Small intestine (tissue), 16 donors: ENCODE measurements at places on chromosomes 3 and 15. TPM values are rescaled to one million over a fixed set of nuclear protein-coding genes. Genes with fewer than 3 reads are reported as not detected.
A peak's percentile ranks its signal among the peaks of the same experiment; 100 is the strongest.

- H3K27me3 ChIP-seq, result no peaks in the 10 kb centered on the region
- no peaks in the 10 kb centered on the region for H3K4me1 ChIP-seq
- no peak for DNase-seq
- no peak overlapping the region for H3K4me3 ChIP-seq
- no peak overlapping the region for H3K27ac ChIP-seq
Observed at GRCh38 chr3:81531263-81531662, 230.2 kb downstream of the GBE1 start.

GRCh38 chr3:112001526-112001925 is 2.8 kb downstream of the TAGLN3 start:
- H3K27ac ChIP-seq, result no peak overlapping the region
- H3K4me1 ChIP-seq, result peaks cover 5% of the 10 kb centered on the region
- peaks cover 25% of the 10 kb centered on the region for H3K27me3 ChIP-seq
- H3K36me3 ChIP-seq, result no peaks in the 10 kb centered on the region

DNA sequence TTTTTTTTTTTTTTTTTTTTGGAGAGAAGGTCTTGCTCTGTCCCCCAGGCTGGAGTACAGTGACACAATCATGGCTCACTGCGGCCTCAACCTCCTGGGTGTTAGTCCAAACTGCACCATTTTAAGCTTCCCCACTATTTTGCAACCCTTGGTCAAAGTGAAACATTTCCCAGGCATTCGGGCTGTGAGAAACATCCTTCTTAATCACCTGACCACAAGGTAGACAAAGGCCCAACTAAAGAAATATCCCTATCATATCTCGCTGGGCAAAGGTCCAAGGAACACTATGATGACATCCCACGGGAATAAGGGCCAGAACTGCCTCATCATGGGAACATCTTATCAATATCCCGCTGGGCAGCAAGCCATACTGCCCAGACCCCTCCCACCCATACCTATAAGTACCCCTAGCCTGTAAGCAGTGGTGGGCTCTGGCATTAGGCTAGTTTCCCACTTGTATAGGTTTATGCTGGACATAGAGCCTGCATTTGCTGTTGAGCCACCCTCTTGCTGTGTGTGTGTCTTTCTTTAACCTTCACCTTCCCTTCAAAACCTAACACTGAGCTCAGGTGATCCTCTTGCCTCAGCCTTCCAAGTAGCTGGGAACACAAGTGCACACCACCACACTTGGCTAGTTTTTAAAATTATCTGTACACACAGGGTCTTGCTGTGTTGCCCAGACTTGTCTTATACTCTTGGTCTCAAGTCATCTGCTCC is 95.2 kb downstream of the SEMA5B start:
- H3K27me3 ChIP-seq, result no peaks in the 10 kb centered on the region
- peaks cover 28% of the 10 kb centered on the region for H3K4me1 ChIP-seq
- peak overlapping the region; percentile 80 for H3K27ac ChIP-seq
- peak; percentile 70 for DNase-seq

GRCh38 chr3:140347151-140347550 is 330.7 kb upstream of the TRIM42 start:
- H3K4me1 ChIP-seq, result no peaks in the 10 kb centered on the region
- H3K27me3 ChIP-seq, result no peaks in the 10 kb centered on the region
- H3K36me3 ChIP-seq, result no peaks in the 10 kb centered on the region

DNA sequence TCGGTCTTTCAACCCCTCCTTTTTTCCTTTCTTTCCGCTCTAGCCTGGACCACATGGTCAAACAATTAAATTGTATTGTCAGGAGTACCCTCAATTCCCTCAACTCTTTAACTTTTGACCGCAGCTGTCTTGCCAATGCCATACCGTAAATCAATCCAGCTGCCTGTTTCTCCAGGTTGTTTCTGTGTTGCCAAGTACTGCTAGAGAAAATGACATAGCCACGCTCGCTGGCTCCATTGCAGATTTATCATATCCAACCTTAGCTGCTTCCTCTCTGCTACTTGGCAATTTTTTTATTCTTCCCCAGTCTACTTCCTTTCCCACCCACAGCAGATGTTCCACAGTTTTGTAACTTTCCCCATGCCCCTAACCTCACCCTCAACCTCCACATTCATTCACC is 60.0 kb downstream of the ZNF385D start:
- no peak overlapping the region for H3K4me3 ChIP-seq
- no peaks in the 10 kb centered on the region for H3K27me3 ChIP-seq
- DNase-seq, result no peak
- H3K27ac ChIP-seq, result no peak overlapping the region
- no peaks in the 10 kb centered on the region for H3K36me3 ChIP-seq

DNA sequence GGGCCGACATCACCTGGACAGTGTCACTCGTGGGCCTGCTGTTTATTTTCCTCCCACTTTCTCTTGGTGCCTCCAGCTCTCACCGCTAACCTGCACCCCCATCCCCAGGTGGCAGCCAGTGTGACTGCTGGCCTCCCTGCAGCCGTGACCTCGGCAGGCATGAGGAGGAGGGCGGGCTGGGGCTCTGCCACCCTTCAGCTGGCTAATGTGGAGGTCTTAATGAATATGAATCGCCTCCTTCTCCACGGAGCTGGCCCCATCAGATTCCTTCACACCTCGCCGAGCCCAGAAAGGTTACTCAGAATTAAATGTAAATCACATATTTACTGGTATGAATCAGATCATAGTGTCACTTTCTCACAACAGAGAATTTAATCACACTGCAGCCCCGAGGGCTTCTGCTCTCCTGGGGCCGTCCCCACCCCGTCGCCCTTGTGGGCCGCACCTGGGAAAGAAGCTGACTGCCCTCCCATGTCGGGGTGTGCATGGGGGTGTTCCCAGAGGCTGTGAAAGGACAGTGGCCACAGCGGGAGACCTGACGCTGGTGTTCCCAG is 171.1 kb upstream of the TLE3 start:
- no peaks in the 10 kb centered on the region for H3K27me3 ChIP-seq
- H3K36me3 ChIP-seq, result no peaks in the 10 kb centered on the region
- no peak overlapping the region for H3K4me3 ChIP-seq

DNA sequence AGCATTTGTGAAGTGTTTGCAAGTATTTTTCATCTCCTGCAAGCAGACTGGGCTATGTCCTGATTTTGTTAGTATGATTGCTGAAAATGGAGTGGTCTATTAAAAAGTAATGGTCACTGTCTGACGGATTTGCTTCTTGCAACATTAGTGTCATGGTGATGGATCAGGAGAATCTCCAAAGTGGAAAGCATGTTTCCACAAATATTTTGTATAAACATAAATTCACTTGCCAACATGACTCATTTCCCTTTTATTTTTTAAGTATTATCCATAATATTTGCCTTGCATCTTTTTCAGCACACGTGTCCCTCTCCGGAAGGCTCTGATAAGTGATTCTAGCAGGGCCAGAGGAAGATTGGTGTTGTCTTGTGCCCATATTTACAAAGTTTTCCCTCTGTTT is 27.4 kb upstream of the CACNA2D3 start:
- H3K4me3 ChIP-seq, result no peak overlapping the region
- no peak overlapping the region for H3K27ac ChIP-seq
- no peaks in the 10 kb centered on the region for H3K4me1 ChIP-seq
- no peaks in the 10 kb centered on the region for H3K36me3 ChIP-seq
- no peaks in the 10 kb centered on the region for H3K27me3 ChIP-seq
- no peak for DNase-seq

DNA sequence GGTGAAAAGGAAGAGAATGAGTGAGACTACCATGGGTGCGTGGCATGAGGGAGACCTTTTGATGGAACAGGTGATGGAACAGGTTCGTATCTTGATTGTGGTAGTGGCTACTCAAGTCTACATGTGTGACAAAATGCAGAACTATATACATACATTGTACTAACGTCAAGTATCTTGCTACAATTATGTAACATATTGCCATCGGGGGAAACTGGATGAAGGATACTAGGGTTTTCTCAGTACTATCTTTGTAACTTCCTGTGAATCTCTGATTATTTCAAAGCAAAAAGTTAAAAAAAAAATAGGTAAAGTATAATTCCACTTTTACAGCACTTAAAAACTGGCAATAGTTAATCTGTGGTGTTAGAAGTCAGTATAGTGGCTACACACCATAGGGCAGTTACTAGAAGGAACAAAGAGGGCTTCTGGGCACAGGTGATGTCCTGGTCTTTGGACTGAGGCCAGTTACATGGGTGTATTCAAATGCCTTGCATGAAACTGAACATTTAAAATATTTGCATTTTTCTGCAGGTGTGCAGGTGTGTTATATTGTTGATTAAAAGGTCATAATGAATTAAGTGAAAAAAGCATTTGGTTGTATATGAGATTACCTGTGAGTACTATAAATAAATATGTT is 61.4 kb downstream of the LRRK1 start:
- no peak overlapping the region for H3K27ac ChIP-seq
- no peaks in the 10 kb centered on the region for H3K36me3 ChIP-seq
- no peak overlapping the region for H3K4me3 ChIP-seq
- H3K4me1 ChIP-seq, result peaks cover under 1% of the 10 kb centered on the region

DNA sequence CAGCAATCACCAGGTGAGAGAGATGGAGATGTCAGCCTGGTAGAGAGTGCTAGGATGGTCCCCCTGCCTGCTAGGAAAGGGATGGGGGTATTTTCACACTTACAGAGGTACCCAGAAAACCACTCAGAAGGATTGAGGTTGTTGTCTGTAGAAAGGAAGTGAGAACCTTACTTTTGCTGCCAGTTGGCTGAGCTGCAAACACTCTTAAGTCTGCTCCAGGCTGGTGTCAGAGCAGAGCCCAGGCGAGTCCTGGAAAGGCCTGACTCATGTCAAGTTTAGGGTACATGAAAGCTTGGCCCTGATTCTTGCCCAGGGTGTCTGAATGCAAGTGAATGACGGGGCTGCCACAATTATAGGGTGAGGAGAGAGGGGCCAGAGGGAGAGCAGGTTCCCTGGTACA is 214.5 kb upstream of the TRIM42 start:
- H3K4me3 ChIP-seq, result no peak overlapping the region
- H3K36me3 ChIP-seq, result no peaks in the 10 kb centered on the region
- H3K27ac ChIP-seq, result no peak overlapping the region
- no peak for DNase-seq
- peaks cover 4% of the 10 kb centered on the region for H3K27me3 ChIP-seq

- no peaks in the 10 kb centered on the region for H3K4me1 ChIP-seq
- DNase-seq, result no peak
- H3K4me3 ChIP-seq, result no peak overlapping the region
- H3K27ac ChIP-seq, result no peak overlapping the region
- no peaks in the 10 kb centered on the region for H3K27me3 ChIP-seq
Observed at GRCh38 chr15:87736891-87737389, 519.6 kb downstream of the NTRK3 start.

DNA sequence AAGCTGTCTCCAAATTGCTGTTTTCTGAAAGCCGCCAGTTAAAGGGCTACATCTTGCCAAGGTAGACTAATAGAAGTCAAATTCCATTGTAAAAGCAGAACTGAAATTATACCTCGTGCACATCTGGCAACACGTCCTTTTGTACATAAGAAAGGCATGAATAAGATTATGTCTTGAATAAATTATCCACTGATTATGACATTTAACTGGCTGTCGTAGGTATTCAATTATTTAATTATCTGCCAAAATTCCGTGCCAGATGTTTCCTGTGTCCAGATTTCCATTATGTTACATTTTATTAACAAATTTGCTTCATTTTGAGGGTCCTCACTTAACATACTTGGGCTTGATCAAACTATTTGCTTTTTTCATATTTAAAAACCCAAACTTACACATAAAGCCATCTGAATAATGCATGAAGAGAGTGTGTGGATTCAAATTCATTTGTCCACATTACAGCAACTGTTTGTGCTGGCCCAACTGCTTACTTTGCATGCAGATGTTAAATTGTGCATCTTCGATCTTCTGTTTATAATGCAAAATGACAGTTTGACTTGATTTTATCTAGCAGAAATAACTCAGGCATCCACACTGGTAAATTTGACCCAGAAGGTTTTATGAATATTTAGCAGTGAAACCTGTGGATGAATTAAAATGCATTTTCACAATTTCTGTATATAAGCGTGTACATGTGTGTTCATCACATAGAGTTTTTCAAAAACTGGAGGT is 701.5 kb downstream of the ZNF385D start:
- no peak overlapping the region for H3K27ac ChIP-seq
- no peak for DNase-seq
- H3K36me3 ChIP-seq, result no peaks in the 10 kb centered on the region
- H3K4me1 ChIP-seq, result no peaks in the 10 kb centered on the region
- no peaks in the 10 kb centered on the region for H3K27me3 ChIP-seq

DNA sequence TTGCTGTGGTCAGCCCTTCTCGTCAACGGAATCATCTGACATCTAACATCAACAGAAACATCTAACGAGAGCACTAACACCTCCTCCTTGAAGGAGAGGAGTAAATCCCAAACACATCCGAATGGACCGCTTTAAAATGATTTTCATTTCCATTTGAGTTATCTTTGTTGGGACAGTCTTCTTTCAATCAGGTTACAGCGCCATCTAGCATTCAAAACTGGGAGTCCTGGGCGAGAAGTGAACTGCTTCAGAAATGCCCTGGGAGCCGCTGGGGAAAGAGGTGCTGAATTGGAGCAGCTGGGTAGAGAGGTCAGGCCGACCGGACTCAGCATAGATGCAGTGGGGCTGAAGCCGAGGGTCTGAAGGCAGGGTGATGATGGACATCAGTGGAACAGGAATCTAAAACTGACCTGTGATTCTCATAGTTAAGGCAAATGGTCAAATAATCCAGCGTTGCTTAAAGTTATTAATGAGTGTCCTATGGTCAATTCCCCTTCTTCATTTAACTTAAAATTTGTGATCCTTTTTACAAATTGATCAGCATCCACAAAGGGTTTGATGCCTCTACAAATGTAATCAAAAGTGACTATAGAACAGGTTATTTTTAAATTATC is 170.0 kb upstream of the NDN start:
- no peaks in the 10 kb centered on the region for H3K4me1 ChIP-seq

GRCh38 chr3:13042715-13043271 is 30.4 kb downstream of the IQSEC1 start:
- DNase-seq, result no peak
- no peak overlapping the region for H3K27ac ChIP-seq
- no peaks in the 10 kb centered on the region for H3K27me3 ChIP-seq
- H3K4me1 ChIP-seq, result no peaks in the 10 kb centered on the region
- no peaks in the 10 kb centered on the region for H3K36me3 ChIP-seq

DNA sequence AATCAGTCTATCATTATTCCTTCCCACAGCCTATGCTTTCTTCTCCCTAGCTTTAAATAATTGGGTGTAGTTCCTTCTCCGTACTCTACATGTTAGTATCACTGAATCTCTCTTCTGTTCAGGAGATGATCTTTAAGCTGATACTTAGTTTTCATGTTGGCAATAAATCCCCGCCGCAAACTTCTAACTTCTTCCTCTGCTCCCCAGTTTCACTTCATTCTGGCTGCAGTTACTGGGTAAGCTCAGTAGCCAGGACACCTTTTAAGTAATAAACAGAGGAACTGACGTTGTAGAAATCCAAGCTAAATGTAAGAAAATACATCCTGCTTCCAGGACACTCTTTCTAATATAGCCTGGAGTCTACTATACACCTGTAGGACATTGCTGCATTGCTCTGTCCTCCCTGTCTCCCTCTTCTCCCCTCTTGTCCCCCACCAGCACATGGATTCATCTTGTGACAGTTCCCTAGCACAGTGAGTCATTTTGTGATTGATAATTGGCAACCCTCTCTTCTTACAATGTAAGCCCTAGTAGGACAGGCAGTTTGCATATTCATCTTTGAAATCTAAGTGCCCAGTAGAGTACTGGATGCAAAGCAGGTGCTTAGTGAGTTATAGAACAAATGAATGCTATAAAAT is 598.2 kb downstream of the UNC13C start:
- no peaks in the 10 kb centered on the region for H3K36me3 ChIP-seq
- no peak overlapping the region for H3K4me3 ChIP-seq
- no peaks in the 10 kb centered on the region for H3K4me1 ChIP-seq
- no peaks in the 10 kb centered on the region for H3K27me3 ChIP-seq
- DNase-seq, result no peak

GRCh38 chr15:25931851-25932250 is 68.7 kb upstream of the ATP10A start:
- no peak overlapping the region for H3K4me3 ChIP-seq
- H3K27ac ChIP-seq, result no peak overlapping the region
- H3K36me3 ChIP-seq, result no peaks in the 10 kb centered on the region
- no peaks in the 10 kb centered on the region for H3K4me1 ChIP-seq

Gene FAM107A
- polyA plus RNA-seq, result 1.0 TPM

Gene TEX55
- polyA plus RNA-seq, result not detected
